ENCODE measurements at places on chromosomes 12 and 14. TPM values are rescaled to one million over a fixed set of nuclear protein-coding genes. Genes with fewer than 3 reads are reported as not detected.

DNA sequence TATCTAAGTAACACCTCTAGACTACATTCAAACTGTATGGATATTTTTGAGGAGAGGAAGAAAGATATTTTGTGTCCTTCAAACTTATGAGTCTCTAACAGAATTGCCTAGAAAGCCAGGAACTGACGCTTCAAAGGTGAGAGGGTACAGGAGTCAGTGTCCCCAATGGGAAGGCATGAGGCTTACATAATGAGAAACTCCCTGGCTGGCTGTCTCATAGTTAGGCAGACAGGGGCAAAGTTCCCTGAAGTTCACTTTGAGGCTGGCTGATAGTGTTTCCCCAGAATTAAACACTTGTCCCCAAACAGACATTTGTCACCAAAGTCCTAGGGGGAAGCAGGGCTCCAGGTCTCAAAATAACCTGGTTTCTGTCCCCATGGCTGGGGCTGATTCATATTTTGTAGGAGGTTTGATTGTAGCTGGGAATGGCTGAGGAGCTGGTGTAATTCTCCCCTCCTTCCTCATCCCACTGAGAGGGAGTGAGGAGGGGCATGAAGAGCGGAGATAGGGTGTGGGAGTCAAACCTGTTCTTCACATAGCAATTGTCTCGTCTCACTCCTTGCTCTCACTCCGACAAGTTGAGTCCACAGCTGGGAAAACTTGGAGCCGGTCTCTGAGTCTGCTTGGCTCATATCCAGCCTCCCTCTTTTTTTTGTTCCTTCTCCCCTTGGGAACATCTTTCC is 56.4 kb upstream of the CISTR start:
- H3K4me3 ChIP-seq: no peak overlapping the region
- H3K4me1 ChIP-seq: no peaks in the 10 kb centered on the region
- no peak overlapping the region for H3K27ac ChIP-seq
- peaks cover 27% of the 10 kb centered on the region for H3K27me3 ChIP-seq
- H3K36me3 ChIP-seq: no peaks in the 10 kb centered on the region
- no peak for DNase-seq

GRCh38 chr12:82818271-82819035 is 131.7 kb downstream of the TMTC2 start:
- H3K36me3 ChIP-seq: no peaks in the 10 kb centered on the region
- no peak for DNase-seq
- H3K27ac ChIP-seq: no peak overlapping the region
- H3K27me3 ChIP-seq: no peaks in the 10 kb centered on the region
- H3K4me1 ChIP-seq: no peaks in the 10 kb centered on the region

Gene CLEC2A
- not detected for total RNA-seq

GRCh38 chr12:125296701-125297100 is 231.5 kb downstream of the AACS start:
- DNase-seq: no peak
- H3K36me3 ChIP-seq: no peaks in the 10 kb centered on the region
- H3K27me3 ChIP-seq: peaks cover 4% of the 10 kb centered on the region
- no peak overlapping the region for H3K4me3 ChIP-seq
- no peaks in the 10 kb centered on the region for H3K4me1 ChIP-seq
- H3K27ac ChIP-seq: no peak overlapping the region

DNA sequence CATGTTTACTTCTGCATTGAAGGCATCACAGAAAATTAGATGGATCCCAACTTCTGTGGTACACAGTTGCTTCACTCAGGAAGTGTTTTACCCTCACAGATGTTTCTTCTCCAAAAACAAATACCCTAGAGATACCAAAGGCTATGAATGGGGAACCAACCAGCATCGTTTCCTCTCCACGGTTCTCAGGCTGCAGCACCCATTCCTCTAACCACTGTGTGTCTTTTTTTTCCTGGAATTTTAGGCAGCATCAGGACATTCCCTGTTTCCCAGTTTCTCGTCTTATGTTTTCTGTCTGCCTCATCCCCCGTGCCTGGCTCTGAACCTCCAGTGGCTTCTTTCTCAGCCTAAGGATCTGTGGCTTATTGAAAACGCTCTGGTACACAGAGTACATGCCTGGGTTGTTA is 72.0 kb upstream of the TBX5 start:
- H3K27ac ChIP-seq: no peak overlapping the region
- no peaks in the 10 kb centered on the region for H3K36me3 ChIP-seq
- no peak for DNase-seq
- peaks cover 47% of the 10 kb centered on the region for H3K27me3 ChIP-seq

GRCh38 chr12:15446807-15447206 is 124.5 kb downstream of the PTPRO start:
- peaks cover 2% of the 10 kb centered on the region for H3K27me3 ChIP-seq
- H3K4me1 ChIP-seq: no peaks in the 10 kb centered on the region
- DNase-seq: no peak
- H3K4me3 ChIP-seq: no peak overlapping the region
- H3K27ac ChIP-seq: no peak overlapping the region
- H3K36me3 ChIP-seq: no peaks in the 10 kb centered on the region

Gene PZP
- not detected for total RNA-seq

DNA sequence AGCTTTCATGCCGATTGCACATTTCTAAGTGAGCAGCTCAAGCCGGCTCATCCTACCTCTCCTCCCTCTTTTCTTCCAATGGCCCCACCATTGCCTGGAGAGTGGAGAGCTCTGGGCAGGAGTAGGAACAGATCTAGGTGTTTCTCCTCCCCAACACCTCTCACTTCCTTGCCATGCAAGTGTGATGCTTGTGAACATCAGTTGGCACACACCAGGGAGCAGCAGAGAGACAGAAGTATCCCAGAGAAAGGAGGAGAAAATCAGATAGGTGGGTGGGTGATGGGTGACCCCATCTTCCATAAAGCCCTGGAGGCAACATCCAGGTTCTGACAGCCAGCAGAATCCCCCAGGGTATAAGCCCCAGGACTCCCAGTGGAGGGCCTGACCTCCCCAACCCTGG is 27.8 kb downstream of the NPC2 start:
- H3K4me3 ChIP-seq: no peak overlapping the region
- H3K27ac ChIP-seq: no peak overlapping the region
- H3K36me3 ChIP-seq: no peaks in the 10 kb centered on the region
- DNase-seq: no peak

All from activated naive CD8-positive, alpha-beta T cell treated with anti-CD3 and anti-CD28 coated beads, Interleukin-2, amount 10 ng/mL, durations not matched to agents 7 days and 5 days (primary cell).